ENCODE measurements at places on chromosomes 12 and 14. TPM values are rescaled to one million over a fixed set of nuclear protein-coding genes. Genes with fewer than 3 reads are reported as not detected.

DNA sequence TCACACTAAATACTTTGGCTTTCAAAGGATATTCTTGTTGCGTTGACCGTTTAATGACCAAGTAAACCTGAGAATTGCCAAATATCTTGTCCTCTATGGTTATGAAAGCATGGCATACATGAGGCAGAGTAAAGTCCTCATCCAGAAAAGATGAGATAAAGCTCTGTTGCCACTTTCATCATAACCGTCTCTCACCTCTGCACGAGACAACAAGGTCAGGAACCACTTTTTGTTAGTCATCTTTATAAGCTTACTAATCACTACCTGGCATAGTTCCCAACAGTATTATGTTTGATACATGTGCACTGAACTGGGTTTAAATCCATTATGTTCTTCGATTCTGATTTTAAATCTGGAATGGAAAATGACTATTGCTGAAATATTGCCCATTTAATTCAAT lies 31.3 kb downstream of the PTPRB start:
- no peak for DNase-seq
- H3K36me3 ChIP-seq = no peaks in the 10 kb centered on the region
- H3K27ac ChIP-seq = peak overlapping the region; percentile 56

- no peaks in the 10 kb centered on the region for H3K4me1 ChIP-seq
- H3K27ac ChIP-seq = no peak overlapping the region
- DNase-seq = no peak
- H3K27me3 ChIP-seq = no peaks in the 10 kb centered on the region
Observed at GRCh38 chr12:109329686-109330085, 18.0 kb upstream of the MYO1H start.

DNA sequence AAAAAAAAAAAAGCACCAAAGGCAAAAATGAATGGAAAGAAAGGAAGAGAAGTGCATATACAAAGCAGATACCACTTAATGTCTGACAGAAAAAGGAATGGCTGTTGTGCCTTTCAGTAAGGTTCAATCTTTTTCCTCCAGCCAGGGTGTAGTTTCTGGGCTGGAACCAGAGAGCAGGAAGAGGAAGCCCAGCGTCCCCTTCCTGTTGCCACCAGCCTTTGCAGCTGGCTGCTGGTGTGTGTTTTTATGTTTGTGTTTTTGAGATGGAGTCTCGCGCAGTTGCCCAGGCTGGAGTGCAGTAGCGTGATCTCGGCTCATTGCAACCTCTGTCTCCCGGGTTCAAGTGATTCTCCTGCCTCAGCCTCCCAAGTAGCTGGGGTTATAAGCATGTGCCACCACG lies 64.6 kb upstream of the LTA4H start:
- H3K36me3 ChIP-seq = no peaks in the 10 kb centered on the region
- no peak overlapping the region for H3K4me3 ChIP-seq
- no peaks in the 10 kb centered on the region for H3K4me1 ChIP-seq
- no peak overlapping the region for H3K27ac ChIP-seq

DNA sequence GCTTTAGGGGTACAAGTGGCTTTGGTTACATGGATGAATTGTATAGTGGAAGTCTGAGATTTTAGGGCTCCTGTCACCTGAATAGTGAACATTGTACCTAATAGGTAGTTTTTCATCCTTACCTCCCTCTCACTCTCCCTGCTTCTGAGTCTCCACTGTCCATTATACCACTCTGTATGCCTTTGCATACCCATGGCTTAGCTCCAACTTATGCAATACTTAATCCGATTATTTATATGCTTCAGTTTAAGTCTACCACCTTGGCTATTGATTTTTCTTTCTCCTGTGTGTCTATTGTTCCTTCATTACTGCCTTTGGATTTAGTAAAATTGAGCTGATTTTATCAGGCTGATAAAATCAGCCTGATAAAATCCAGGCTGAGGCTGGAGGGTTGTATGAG lies 30.5 kb upstream of the C12orf71 start:
- no peaks in the 10 kb centered on the region for H3K4me1 ChIP-seq
- H3K4me3 ChIP-seq = no peak overlapping the region
- H3K27me3 ChIP-seq = no peaks in the 10 kb centered on the region

DNA sequence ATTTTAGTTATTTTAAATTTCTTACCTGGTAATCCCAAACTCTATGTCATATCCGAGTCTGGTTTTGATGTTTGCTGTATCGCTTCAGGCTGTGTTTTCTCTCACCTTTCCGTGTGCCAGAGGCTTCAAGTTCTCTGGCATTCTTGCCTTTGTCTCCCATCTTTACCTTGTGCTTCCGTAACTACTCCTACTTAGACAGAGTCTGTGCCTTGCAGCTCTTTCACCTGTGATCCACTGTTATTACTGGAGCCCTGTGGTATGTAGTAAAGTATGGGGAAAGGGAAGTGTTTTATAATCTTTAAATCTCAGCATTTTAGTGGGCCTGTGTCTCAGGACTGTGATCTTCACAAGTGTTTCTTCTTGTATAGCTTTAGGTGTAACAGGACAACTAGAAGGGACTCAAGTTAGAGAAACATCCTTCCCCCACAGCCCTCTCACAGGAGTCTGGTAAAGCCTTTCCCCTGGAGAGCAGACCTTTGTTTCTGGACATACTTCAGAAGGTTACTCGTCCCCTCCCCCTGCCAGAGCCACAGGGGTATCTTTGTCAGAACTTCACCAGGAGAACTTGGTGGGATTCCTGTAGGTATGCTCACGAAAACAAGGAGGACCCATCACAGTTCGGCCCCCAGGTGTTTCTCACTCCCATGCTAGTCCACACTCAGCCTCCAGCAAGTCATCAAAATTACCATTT lies 11.1 kb downstream of the IFNG start:
- H3K4me3 ChIP-seq = no peak overlapping the region
- DNase-seq = no peak
- no peaks in the 10 kb centered on the region for H3K36me3 ChIP-seq
- H3K4me1 ChIP-seq = no peaks in the 10 kb centered on the region
- H3K27me3 ChIP-seq = no peaks in the 10 kb centered on the region

GRCh38 chr12:51318846-51319599 lies 5.0 kb downstream of the BIN2 start:
- no peak overlapping the region for H3K4me3 ChIP-seq
- no peak overlapping the region for H3K27ac ChIP-seq

DNA sequence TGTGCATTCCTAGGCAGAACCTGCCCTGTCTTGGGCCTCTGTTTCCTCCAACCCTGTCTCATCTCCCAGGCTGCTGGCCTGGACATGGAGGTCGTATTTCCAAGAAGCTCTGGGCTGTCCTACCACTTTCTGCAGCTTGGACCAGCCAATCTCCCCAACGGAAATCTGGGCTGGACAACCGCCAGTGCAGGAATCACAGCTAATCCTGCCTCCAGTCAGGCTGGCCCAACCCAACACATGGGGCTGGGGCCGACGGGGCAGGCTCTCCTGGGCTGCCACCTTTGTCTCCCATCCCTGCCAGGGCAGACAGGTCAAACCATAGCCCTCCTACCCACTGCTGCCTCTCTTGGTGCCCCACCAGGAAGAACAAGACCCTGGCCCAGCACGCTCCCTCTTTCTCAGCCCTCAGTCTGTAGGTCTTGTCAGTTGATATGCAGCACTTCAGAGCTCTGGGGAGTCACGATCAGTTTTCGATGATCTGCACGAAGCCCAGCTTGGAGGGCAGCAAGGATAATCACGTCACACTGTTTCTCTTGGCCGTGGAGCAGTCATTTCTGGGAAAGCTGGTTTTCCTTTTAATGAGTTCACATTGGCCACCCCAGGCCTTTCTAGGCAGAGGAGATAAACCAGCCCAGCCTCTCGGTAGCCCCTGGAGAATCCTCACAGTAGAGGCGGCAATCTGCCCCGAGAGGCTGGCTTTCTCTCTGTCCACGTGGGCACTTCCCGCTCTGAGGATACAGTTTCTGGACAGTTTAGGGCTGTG lies 195.2 kb upstream of the PRMT8 start:
- no peak overlapping the region for H3K27ac ChIP-seq
- H3K36me3 ChIP-seq = no peaks in the 10 kb centered on the region
- H3K4me3 ChIP-seq = no peak overlapping the region
- H3K4me1 ChIP-seq = peaks cover 20% of the 10 kb centered on the region

The SVOP gene
- not detected for total RNA-seq

The CNTN1 gene
- total RNA-seq = 0.27 TPM

The OVCH1 gene
- 0.10 TPM for total RNA-seq
